Activated naive CD4-positive, alpha-beta T cell treated with anti-CD3 and anti-CD28 coated beads, Interleukin-2, amount 50 U/mL, for 16 hours (primary cell): ENCODE measurements at places on chromosomes 12 and 14.

DNA sequence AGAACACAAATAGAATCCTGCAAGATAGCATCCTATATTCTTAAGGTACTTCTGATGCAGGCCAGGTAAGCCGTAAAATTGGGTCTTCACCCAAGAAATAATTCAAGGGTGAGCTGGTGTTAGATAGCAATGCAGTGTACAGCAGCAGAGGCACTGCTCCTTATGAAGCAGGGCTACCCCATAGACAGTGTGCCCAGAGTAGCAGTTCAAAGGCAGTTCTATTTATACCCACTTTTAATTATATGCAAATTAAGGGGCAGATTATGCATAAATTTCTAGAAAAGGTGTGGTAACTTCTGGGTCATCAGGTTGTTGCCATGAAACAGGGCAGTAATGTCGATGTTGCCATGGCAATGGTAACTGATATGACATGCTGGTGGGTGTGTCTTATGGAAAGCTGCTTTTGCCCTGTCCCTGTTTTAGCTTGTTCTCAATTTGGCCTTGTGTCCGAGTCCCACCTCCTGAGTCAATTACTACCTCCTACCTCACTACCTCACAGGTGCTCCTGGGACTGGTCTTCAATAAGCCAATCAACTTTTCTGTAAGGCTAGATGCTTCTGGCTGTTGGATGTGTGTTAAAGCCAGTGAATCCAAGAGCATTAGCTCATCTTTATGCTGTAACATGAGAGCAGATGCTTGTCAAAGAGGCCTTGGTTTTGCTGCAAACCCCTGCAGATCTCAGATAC, 61.0 kb downstream of the PPM1A start:
- DNase-seq = no peak

- no peak for DNase-seq
These were observed 117.5 kb upstream of the DYRK2 start for GRCh38 chr12:67531051-67531450.

DNA sequence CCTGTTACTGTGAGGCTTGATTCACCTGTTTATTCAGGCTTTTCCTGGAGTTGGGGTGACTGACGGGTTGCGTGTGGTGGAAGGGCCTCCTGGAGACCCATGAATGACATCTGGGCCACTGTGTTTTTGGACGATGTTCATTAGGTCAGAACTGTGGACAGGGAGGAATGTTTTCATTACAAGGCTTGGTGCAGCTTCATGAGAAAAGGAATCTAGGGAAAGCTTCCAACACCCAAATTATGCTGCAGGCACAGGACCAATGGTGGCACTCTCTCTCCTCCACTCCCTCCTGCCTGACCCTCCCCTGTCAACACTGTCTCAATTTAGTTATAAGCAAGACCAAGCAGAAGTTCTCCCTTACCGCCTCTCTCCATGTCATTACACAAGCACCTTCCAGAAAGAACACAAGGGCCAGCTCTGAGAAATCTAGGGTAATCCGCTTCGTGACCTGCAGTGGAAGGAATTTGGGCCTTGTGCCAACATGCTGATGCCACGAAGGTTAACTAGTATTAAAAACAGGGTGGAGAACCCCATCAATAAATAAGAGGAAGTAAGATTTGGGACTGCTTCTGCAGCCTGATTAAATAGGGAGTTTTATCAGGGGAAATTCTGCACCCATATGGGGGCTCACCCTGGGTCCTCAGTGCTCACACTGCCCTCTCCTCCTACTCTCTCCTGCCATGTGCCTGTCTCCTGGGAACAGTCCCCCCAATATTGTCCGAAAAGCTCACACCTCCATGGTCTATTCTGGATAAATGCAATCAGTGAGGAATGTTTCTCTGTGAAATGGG, 200.3 kb downstream of the KTN1 start:
- DNase-seq = no peak

GRCh38 chr12:27913999-27914614, 58.4 kb downstream of the PTHLH start:
- no peak for DNase-seq

DNA sequence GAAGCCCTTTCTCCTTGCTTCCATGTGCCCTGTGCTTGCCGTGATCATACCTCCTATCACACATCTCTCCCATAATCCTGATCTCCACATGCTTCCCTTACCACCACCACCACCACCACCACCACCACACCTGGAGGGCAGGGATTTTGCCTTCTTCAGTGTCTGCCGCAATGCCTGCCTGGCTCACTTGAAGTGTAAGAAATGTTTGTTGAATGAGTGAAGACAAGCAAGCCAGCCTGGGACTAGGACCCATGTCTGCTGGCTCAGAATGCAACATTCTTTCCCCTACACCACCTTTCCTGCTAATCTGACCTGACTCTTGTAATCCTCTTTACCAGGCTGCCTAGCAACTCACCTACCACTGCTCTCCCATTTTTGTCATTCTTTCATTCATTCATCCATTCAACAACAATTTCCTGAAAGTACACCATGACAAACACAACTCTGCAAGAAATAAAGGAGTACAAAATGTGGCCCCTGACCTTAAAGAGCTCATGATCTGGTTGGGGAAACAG, 3.5 kb upstream of the NID2 start:
- DNase-seq = no peak

GRCh38 chr12:89949457-89950195, 241.0 kb upstream of the ATP2B1 start:
- DNase-seq = no peak

DNA sequence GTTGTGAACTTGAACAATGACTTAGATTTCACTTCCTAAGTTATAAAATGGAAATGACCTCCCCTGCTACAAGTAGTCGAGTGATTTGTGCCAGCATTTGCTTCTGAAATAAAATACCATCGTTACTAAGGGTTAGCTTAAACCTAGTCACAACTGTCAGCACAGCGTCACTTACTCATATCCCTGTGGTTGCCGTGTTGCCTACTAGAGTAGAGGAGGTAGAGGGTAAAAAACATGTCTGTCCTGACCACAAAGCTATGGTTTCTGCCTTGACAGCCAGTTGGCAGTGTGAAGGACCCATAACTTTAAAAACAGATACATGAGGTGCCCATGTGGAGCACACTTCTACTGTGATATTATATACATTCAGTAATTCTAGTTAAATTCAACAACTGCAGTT, 234.2 kb upstream of the RGS6 start:
- DNase-seq = no peak

DNA sequence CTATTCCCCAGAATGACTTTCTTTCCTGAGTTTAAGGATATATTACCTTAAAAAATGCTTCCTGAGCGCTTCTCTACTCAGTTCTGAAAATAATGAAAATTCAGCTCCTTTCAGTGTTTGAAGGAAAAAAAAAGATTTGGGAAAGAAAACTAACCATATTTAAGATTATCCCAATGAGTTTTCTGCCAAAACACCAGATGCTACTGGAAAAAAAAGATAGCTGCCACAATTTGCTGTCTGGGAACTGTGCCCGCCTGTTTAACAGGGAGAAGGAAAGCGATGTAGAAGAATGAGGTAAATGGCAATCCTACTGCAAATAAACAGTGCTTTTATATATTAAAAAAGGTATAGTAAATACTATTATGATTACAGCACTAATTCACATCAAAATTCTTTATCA, 367.6 kb upstream of the PRICKLE1 start:
- DNase-seq = no peak

GRCh38 chr12:104699489-104700190, 242.9 kb downstream of the CHST11 start:
- DNase-seq = no peak

DNA sequence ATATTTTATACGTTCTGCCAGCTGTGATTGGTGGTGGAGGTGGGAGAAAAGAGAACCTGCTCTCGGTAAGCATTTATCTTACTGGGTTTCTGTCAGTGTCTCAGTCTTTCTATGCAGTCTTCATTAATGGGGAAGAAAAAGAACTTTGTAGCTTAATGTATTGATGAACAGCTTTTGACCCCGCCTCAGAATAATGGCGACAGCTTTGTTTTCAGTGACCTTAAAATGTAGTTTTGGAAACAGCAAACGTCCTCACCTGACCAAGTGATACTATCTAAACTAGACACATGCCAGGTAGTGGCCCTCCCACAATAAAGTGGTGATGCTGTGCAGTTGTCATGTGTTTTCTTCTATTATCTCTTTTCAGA, 1.4 kb downstream of the DACT1 start:
- DNase-seq = no peak

- DNase-seq = no peak
These were observed 6.4 kb upstream of the GAS2L3 start for GRCh38 chr12:100566887-100567637.

DNA sequence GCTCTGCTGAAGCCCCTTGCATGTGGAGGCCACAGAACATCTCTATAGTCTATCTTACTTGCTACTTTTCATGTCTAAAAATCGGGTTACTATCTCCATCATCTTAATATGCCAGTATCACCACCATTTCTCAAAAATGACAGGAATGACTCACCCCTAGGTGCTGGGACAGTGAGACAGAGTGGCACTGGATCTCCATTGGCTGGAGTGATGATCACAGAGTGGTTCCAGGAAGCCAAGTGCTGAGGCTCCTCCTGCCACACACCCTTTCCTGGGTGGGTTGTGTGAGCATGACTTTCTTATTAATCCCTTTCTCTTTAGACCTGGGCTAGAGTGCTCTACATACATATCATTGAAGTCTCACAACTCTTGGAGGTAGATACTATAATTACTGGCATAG, 3.3 kb upstream of the ASCL1 start:
- DNase-seq = no peak

GRCh38 chr12:52660934-52661499, 9.0 kb upstream of the KRT2 start:
- DNase-seq = no peak

DNA sequence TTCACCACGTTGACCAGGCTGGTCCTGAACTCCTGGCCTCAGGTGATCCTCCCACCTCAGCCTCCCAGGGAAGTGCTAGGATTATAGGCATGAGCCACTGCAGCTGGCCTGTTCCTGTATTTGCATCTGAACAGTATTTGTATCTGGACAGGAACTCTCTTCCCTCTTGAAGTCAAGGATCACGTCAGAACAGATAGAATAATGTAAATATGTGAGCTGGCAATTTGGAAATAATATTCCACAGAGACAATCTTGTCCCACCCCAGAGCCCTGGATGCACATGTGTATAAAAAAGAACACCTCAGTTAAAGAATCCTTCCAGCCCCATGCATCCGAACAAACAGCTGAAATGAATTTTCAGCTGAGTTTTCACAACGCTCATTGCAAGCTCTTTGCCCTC, 118.3 kb downstream of the VEZT start:
- DNase-seq = no peak

DNA sequence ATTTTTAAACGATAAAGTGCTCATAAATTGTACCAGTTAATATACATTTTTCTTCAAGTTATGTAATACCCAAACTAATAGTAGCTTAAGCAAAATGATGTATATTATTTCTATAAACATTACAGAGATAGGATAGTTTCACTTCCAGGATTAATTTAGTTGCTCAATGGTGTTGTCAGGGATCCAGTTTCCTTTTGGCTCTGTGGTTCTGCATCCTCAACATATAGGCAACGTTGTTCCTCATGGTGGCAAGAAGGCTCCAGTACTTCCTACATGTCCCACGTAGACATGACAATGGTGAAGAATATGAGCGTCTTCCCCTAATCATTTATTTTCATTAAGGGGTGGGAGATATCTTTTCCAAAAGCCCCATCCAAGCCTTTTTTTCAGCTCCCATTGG, 60.7 kb upstream of the DCD start:
- no peak for DNase-seq
